ENCODE measurements at places on chromosomes 5 and 9. TPM values are rescaled to one million over a fixed set of nuclear protein-coding genes. Genes with fewer than 3 reads are reported as not detected.

The SH3TC2 gene
- total RNA-seq: not detected

The SPACA9 gene
- 2.4 TPM for total RNA-seq

The LCN1 gene
- total RNA-seq: not detected

The LEAP2 gene
- total RNA-seq: 5.9 TPM

The SPAAR gene
- not detected for total RNA-seq

The TCERG1 gene
- total RNA-seq: 95.2 TPM

The PCSK1 gene
- not detected for total RNA-seq

GRCh38 chr9:89427621-89428221 is 70.2 kb downstream of the SEMA4D start:
- no peak for DNase-seq

DNA sequence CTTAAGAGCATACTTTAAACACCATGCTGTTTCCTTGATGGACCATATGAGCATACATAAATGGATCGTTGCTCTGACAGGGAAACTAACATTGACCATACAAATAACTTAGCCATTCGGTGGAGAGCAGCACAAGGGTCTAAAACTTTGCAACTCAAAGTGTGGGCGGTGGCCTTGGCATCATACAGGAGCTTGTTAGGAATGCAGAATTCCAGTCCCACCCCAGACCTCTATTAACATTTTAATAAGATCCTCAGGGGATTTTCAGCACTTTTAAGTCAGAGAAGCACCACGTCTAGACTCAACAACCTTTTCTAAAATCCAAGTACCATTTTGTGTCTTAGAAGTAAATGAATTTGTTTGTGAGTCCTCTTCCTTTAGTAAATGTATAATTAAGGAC is 260.9 kb downstream of the EBF1 start:
- DNase-seq: no peak

- DNase-seq: no peak
Observed at GRCh38 chr5:16391858-16392649, 73.5 kb downstream of the ZNF622 start.

DNA sequence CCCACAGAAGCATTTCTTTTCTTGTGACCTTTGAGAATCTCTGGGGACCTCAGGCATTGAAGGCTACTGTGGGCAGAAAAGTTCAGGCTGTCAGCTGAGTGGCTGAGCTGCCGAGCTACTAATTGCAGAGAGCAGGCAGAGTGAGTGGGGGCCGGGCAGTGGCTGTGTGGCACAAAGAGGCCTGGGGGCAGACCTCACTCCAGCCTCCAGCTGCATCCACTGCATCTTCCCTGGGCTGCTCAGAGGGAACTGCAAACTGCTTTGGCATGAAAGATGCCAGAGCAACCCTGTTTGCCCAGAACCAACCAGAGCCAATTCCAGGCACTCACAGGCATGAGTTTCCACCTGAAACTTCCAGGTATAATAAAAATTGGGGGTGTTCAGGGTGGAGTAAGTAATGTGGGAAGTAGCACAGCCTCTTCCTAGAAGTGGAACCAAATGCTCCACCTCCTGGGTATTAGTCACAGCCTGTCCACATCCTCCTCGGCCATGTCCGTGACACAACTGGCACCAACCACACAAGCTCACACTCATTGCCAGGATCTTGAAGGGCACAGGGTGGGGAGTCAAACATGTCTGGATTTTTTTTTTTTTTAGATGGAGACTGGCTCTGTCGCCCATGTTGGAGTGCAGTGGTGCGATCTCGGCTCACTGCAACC is 548.9 kb downstream of the BNC2 start:
- no peak for DNase-seq
